ENCODE measurements at places on chromosomes 7 and 10. TPM values are rescaled to one million over a fixed set of nuclear protein-coding genes. Genes with fewer than 3 reads are reported as not detected.
A peak's percentile ranks its signal among the peaks of the same experiment; 100 is the strongest.

DNA sequence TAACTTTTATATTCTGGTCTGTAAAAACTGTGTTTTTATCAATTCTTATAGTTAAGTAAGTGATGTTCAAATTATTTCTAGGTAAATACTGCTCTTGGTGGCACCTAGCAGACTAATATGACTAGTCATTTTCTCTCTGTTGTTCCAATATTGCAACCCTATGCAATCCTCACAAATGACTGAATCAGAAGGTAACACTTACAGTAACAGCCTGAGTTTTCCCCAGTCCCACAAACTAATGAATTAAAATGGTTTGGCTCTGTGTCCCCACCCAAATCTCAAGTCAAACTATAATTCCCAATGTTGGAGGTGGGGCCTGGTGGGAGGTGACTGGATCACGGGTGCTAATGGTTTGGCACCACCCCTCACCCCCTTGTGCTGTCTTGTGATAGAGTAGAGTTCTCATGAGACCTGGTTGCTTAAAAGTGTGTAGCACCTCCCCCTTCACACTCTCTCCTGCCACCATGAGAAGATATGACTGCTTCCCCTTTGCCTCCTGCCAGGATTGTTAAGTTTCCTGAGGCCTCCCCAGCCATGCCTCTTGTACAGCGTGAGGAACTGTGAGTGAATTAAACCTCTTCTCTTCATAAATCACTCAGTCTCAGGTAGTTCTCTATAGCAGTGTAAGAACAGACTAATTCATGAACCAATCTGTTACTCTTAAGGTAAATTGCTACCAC is 43.5 kb downstream of the MTPN start:
- no peak overlapping the region for H3K27ac ChIP-seq
- H3K36me3 ChIP-seq: peaks cover 3% of the 10 kb centered on the region
- H3K4me3 ChIP-seq: no peak overlapping the region
- H3K4me1 ChIP-seq: peaks cover 14% of the 10 kb centered on the region
- no peaks in the 10 kb centered on the region for H3K27me3 ChIP-seq
- no peak for DNase-seq

ASIC3 gene
- total RNA-seq: 5.9 TPM

- no peaks in the 10 kb centered on the region for H3K36me3 ChIP-seq
- no peaks in the 10 kb centered on the region for H3K27me3 ChIP-seq
- no peak overlapping the region for H3K27ac ChIP-seq
Measured at GRCh38 chr10:63103971-63104409, 29.1 kb upstream of the NRBF2 start.

DNA sequence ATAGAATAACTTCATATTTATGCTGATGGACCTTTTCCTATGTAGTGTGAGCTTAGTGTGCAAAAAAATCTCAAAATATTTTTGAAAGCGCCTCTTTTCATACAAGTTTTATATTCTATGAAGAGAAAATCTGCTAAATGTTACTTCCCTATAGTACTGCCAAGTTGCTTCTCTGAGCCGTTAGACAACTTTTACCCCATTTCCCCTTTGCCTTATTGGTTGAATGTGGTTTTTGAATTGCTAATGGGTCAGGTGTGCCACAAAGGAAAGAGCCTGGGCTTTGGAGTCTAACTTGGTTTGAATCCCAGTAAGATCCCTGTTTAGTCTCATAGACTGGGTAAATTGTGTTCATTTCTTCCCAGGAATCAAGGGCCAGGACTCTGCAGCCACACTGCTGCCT is 261.5 kb downstream of the SNX10 start:
- H3K27me3 ChIP-seq: no peaks in the 10 kb centered on the region
- H3K4me3 ChIP-seq: no peak overlapping the region
- DNase-seq: no peak
- H3K4me1 ChIP-seq: no peaks in the 10 kb centered on the region
- no peaks in the 10 kb centered on the region for H3K36me3 ChIP-seq

- DNase-seq: no peak
- H3K4me1 ChIP-seq: peaks cover 13% of the 10 kb centered on the region
- no peaks in the 10 kb centered on the region for H3K36me3 ChIP-seq
- H3K27ac ChIP-seq: no peak overlapping the region
- H3K27me3 ChIP-seq: peaks cover 26% of the 10 kb centered on the region
Measured at GRCh38 chr7:12567015-12567414, 3.5 kb upstream of the SCIN start.

- no peak overlapping the region for H3K4me3 ChIP-seq
- no peaks in the 10 kb centered on the region for H3K4me1 ChIP-seq
- DNase-seq: no peak
- H3K27me3 ChIP-seq: no peaks in the 10 kb centered on the region
Measured at GRCh38 chr10:133465191-133465949, 11.6 kb downstream of the SCART1 start.

- H3K4me1 ChIP-seq: peaks cover 8% of the 10 kb centered on the region
- DNase-seq: no peak
- H3K27me3 ChIP-seq: no peaks in the 10 kb centered on the region
- H3K27ac ChIP-seq: no peak overlapping the region
- no peak overlapping the region for H3K4me3 ChIP-seq
Measured at GRCh38 chr7:111071556-111071955, 19.4 kb upstream of the LRRN3 start.

DNA sequence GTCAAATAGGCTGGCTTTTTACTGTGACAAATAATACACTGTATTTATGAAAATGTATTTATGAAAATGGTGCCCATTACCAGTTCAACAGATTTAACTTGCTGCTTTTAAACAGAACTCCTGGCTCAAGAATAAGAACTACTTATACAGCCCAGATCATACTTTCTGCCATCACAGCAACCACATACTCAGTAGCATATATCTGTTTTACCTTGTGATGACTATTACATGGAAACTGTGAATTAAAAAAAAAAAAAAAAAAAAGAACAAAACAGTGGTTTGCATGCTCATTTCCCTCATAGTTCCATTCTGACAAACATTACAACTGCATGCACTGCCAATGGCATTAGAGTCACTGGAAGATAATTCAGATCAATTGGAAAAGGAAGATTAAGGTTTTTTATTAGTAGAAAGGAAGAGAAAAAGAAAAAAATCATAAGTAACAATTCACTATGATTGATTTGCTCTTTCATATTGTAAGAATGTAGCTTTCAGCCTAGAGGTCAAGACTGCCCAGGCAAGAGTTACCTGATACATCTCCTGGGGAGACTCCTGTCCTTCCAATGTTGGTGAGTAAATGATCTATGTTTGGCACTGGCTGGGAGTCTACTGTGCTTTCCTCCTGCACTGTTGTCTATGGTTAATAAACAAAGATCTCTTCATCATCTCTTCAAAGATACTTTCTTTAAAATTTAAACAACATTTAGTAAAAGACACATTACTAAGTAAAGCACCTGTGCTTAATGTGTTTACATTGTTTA is 132.8 kb downstream of the ARHGAP21 start:
- no peaks in the 10 kb centered on the region for H3K4me1 ChIP-seq
- H3K27me3 ChIP-seq: no peaks in the 10 kb centered on the region
- H3K4me3 ChIP-seq: no peak overlapping the region
- DNase-seq: no peak
- H3K27ac ChIP-seq: no peak overlapping the region
- H3K36me3 ChIP-seq: peaks cover 54% of the 10 kb centered on the region

GRCh38 chr10:37488792-37489657 is 363.6 kb downstream of the ANKRD30A start:
- no peaks in the 10 kb centered on the region for H3K36me3 ChIP-seq
- no peak overlapping the region for H3K4me3 ChIP-seq
- no peaks in the 10 kb centered on the region for H3K27me3 ChIP-seq
- no peak overlapping the region for H3K27ac ChIP-seq

CXCL12 gene
- 48.2 TPM for total RNA-seq

- no peaks in the 10 kb centered on the region for H3K36me3 ChIP-seq
- no peak overlapping the region for H3K4me3 ChIP-seq
- no peaks in the 10 kb centered on the region for H3K4me1 ChIP-seq
- H3K27ac ChIP-seq: no peak overlapping the region
- peaks cover 2% of the 10 kb centered on the region for H3K27me3 ChIP-seq
Measured at GRCh38 chr10:89813546-89813945, 112.2 kb downstream of the KIF20B start.

GRCh38 chr10:129965425-129965808 is 1.3 kb upstream of the EBF3 start:
- no peak for DNase-seq
- H3K4me1 ChIP-seq: peaks cover 4% of the 10 kb centered on the region
- H3K27ac ChIP-seq: no peak overlapping the region
- no peaks in the 10 kb centered on the region for H3K36me3 ChIP-seq
- peaks cover 83% of the 10 kb centered on the region for H3K27me3 ChIP-seq
- H3K4me3 ChIP-seq: no peak overlapping the region

DNA sequence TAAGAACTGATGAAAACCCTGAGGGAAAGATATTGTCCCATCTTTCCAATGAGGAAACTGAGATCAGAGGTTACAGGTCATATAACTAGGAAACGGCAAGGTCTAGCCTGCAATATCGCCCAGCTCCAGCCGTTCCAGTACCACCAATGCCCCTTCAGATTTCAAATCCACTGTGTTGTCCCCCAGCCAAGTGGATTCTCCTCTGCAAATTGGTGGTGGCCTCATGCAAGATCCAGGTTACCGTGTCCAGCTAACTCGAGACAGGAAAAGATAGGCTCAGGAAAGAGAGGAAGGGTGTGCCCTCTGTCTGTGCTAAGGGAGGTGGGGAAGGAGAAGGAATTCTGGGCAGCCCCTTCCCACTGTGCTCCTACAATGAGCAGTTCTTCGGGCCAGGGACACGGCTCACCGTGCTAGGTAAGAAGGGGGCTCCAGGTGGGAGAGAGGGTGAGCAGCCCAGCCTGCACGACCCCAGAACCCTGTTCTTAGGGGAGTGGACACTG is 25.3 kb downstream of the PRSS2 start:
- peaks cover 32% of the 10 kb centered on the region for H3K4me1 ChIP-seq
- H3K36me3 ChIP-seq: no peaks in the 10 kb centered on the region
- DNase-seq: no peak
- peak overlapping the region; percentile 82 for H3K27ac ChIP-seq
- peak overlapping the region; percentile 74 for H3K4me3 ChIP-seq
- peaks cover 3% of the 10 kb centered on the region for H3K27me3 ChIP-seq

GRCh38 chr10:114272696-114273095 is 33.6 kb downstream of the VWA2 start:
- no peaks in the 10 kb centered on the region for H3K36me3 ChIP-seq
- DNase-seq: no peak
- H3K4me3 ChIP-seq: no peak overlapping the region
- no peak overlapping the region for H3K27ac ChIP-seq

GRCh38 chr7:24384362-24385030 is 100.5 kb downstream of the NPY start:
- DNase-seq: no peak
- H3K36me3 ChIP-seq: no peaks in the 10 kb centered on the region
- H3K27me3 ChIP-seq: no peaks in the 10 kb centered on the region
- H3K4me1 ChIP-seq: no peaks in the 10 kb centered on the region

INSYN2A gene
- 0.41 TPM for total RNA-seq

- H3K4me1 ChIP-seq: no peaks in the 10 kb centered on the region
- DNase-seq: no peak
- H3K27ac ChIP-seq: no peak overlapping the region
- no peaks in the 10 kb centered on the region for H3K27me3 ChIP-seq
- no peak overlapping the region for H3K4me3 ChIP-seq
Measured at GRCh38 chr10:128738386-128738915, 612.2 kb upstream of the MKI67 start.

- no peaks in the 10 kb centered on the region for H3K36me3 ChIP-seq
- no peaks in the 10 kb centered on the region for H3K27me3 ChIP-seq
- H3K4me3 ChIP-seq: no peak overlapping the region
Measured at GRCh38 chr10:29612657-29613056, 22.1 kb downstream of the SVIL start.

DNA sequence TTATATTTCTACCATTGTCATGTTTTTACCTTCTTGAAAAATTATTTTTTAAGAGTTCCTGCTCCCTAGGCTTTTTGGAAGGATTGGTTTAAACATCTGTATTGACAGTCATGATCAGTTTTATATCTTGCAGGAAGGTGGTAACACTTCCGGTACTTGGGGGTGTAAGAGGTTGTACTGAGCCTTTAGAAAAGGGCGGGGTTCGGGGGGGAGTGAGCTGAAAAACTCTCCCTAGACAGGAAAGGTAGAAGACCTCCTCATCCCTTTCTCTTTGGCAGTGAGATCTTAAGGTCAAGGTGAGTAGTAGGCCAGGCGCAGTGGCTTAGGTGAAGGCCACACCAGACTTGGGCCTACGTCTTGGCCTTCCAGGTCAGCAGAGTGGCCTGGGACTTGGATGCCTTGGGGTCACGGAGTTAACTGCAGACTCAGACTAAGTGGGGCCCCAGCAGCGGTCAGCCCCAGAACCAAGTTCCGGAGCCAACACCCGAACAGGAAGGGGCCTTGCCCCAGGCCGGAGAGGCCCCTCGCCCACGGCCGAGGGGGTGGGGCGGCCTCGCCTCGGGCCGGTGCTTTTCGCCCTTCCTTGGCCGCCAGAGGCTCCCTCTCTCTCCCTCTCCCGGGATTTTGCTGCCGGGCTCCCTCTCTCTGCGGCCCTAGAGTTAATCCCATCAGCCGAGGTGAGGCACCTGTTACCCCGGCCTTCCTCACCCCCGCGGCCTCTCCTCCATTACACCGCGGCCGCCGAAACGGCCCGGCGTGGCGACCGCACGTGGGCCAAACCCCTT is at the start of gene PPP1R9A:
Gene PPP1R9A (plus strand): TSS at position 569 of the 785 bp plus-strand sequence. CDS start 2,520 bp downstream, outside the sequence.
- peak within 1 kb of the TSS; percentile 71 for H3K4me3 ChIP-seq
- peak; percentile 20 for DNase-seq
- H3K36me3 ChIP-seq: no peaks in the 10 kb centered on the region
- H3K27me3 ChIP-seq: no peaks in the 10 kb centered on the region

GRCh38 chr10:63431962-63432797 is 33.6 kb downstream of the JMJD1C start:
- DNase-seq: peak; percentile 53
- H3K27ac ChIP-seq: peak overlapping the region; percentile 29
- peaks cover 19% of the 10 kb centered on the region for H3K4me1 ChIP-seq
- no peak overlapping the region for H3K4me3 ChIP-seq
- no peaks in the 10 kb centered on the region for H3K36me3 ChIP-seq

DNA sequence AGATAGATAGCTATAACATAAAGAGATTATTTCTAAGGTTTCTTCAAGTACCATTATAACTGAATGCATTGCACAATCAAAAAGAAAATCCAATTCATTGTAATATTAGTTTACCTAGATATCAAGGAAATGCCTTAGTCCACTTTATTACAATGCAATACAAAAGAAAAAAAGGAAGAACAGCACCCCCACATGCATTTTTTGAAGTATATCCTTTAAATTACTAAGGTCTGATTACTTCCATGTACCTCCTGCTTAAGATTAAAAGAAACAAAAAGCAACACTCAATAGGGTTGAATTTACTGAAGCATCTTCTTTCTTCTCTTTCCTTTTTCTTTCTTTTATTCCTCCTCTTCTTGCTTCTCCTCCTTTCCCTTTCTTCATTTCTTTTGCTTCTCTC is 973.8 kb upstream of the LRRTM3 start:
- no peaks in the 10 kb centered on the region for H3K36me3 ChIP-seq
- H3K4me1 ChIP-seq: no peaks in the 10 kb centered on the region
- DNase-seq: no peak
- H3K27ac ChIP-seq: no peak overlapping the region
- H3K27me3 ChIP-seq: no peaks in the 10 kb centered on the region

GRCh38 chr7:16579216-16579615 is 52.6 kb downstream of the LRRC72 start:
- no peak overlapping the region for H3K27ac ChIP-seq
- H3K27me3 ChIP-seq: no peaks in the 10 kb centered on the region
- H3K4me1 ChIP-seq: no peaks in the 10 kb centered on the region
- no peak overlapping the region for H3K4me3 ChIP-seq
- no peak for DNase-seq
- H3K36me3 ChIP-seq: no peaks in the 10 kb centered on the region

All from astrocyte (in vitro differentiated cells and primary cell).